Fibroblast of skin of left biceps (primary cell): ENCODE measurements at places on chromosomes 1 and 21.

DNA sequence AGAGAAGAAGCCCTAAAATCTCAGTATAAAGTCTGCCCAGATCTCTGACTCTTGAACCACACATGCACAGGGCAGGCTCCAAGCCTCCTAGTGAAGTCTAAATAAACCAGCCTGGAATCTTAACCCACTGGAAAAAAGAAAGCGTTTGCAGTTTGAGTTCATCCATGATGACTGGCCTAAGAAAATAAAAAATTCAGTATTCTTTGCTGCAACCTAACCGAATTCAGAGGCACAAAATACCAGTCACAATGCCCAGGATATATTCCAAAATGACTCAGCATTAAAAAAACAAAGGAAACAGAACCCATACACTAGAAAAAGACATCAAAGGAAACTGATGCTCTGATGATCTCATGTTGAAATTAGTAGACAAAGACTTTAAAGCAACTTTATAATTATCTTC lies 269.2 kb downstream of the SDCCAG8 start:
- no peak for DNase-seq

DNA sequence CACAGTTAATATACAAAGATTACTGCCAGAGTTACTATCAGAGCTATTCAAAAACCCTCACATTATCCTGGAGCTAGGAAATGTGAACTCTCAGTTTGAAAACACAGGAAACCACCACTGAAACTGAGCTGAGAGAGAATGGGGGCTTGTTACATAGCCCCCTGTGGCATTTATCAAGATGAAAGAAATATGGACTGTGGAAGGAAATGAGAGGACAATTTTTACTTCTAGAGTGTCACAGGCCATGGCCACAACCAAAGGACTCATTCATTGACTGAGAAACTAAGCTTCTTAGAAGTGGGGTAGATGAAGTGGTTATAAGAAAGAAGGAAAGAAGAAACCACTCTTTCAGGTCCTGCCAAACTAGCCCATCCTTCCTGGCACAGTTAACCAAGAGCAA lies 25.3 kb downstream of the DSTYK start:
- DNase-seq = no peak

DNA sequence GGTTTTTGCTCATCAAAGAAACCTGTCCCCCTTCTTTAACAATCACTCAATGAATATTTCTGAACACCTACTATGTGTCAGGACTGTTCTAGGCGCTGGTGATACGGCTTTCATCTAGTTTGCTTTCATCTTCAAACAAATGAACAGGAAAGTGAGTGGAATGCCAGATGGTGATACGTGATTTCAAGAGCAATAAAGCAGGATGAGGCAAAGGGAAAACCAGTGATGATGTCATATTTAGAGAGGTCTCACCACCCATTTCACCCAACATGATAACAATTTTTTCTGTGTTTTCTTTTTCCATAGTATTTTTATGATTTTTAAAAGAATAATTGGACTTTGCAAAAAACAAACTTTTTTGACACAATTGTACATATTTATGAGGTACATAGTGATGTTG lies 11.3 kb upstream of the SLC6A17 start:
- DNase-seq = no peak

DNA sequence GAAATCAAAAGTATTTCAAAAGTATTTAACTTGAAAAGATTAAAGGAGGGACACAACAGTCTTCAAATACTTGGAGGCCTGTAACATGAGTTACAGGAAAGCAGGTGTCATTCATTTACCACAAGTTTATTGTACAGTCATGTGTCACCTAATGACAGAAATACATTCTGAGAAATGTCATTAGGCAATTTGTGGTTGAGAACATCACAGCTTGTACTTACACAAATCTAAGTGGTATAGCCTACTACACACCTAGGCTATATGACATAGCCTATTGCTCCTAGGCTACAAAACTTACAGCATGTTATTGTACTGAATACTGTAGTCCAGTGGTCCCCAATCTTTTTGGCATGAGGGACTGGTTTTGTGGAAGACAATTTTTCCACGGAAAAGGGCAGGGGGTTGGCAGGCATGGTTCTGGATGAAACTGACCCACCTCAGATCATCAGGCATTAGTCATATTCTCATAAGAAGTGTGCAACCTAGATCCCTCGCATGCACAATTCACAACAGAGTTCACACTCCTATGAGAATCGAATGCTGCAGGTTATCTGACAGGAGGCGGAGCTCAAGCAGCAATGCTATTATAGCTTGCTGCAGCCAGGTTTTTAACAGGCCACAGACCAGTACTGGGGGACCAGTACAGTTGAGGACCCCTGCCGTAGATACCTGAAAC lies 25.0 kb upstream of the PHTF1 start:
- DNase-seq = no peak

- DNase-seq = no peak
Observed at GRCh38 chr1:33316601-33317000, 4.3 kb downstream of the A3GALT2 start.
